ENCODE measurements at places on chromosomes 12 and 14.

- DNase-seq = no peak
These were observed 108.3 kb upstream of the PLEKHA5 start for GRCh38 chr12:19021240-19021639.

DNA sequence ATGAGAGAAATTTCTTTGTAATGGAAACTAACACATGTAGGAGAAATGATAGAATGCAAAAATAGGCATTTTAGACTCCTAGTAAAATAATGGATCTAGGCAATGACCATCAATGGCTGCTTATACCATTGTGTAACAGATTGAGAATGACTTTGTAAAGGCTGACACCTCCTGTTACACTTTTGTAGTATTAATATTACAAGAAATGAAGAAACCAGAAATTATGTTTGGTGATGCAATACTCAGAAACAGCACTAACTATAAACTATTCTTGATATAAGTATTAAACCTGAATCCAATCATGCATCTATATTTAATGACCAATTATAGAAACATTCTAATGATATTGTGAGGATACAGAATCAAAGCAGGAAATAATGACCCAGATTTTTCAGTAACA, 108.5 kb upstream of the CNTN1 start:
- no peak for DNase-seq

GRCh38 chr14:58912287-58912686, 274.5 kb downstream of the DACT1 start:
- DNase-seq = no peak

GRCh38 chr12:26701604-26702215, 131.3 kb downstream of the ITPR2 start:
- DNase-seq = no peak

GRCh38 chr12:16238661-16239060, 38.8 kb downstream of the SLC15A5 start:
- no peak for DNase-seq

DNA sequence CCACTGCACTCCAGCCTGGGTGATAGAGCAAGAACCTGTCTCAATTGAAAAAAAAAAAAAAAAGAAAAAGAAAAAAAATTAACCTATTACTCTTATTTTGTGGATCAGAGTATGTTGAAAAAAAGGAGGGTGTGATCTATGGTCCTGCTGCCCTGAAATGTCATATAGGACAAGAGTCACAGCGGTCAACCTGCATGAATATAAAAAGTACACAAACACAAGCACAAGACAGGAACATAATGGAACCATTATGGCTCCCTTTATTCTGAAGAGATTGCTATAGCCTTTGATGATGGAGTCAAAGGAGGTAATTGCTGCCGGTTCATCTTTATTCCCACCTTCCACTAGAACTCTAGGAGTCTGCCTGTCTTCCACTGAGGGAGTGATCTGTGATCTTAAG, 96.9 kb downstream of the NTN4 start:
- DNase-seq = no peak

GRCh38 chr12:70842136-70842535, 78.4 kb downstream of the PTPRR start:
- no peak for DNase-seq

DNA sequence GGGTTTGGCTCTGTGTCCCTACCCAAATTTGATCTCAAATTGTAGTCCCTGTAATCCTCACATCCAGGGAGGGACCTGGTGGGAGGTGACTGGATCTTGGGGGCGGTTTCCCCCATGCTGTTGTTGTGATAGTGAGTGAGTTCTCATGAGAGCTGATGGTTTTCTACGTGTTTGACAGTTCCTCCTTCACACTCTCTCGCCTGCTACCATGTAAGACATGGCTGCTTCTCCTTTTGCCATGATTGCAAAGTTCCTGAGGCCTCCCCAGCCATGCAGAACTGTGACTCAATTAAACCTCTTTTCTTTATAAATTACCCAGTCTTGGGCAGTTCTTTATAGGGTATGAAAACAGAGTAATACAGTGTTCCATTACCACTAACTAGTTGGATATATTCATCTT, 10.3 kb upstream of the LRRC23 start:
- no peak for DNase-seq

- DNase-seq = no peak
These were observed 13.6 kb downstream of the DLK1 start for GRCh38 chr14:100740196-100740825.

DNA sequence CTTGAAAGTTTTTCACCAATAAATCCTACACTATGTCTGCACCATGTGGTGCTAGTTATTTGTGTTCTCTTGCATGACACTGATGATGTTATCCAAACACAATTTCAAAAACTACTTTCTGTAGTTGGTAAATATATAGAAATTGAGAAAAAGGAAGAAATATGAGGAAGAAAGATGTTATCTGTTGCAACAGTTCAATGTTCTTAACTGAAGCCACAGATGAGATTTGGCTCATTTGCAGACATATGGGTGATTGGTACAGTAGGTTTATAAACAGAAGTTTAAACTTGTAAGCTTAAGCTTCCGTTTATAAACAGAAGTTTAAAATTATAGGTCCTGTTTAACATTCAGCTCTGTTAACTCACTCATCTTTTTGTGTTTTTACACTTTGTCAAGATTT, at the start of gene CLEC12A:
Gene CLEC12A (plus strand): TSS at position 229 of the 400 bp plus-strand sequence. CDS start 188 bp downstream, outside the sequence.
- no peak for DNase-seq

DNA sequence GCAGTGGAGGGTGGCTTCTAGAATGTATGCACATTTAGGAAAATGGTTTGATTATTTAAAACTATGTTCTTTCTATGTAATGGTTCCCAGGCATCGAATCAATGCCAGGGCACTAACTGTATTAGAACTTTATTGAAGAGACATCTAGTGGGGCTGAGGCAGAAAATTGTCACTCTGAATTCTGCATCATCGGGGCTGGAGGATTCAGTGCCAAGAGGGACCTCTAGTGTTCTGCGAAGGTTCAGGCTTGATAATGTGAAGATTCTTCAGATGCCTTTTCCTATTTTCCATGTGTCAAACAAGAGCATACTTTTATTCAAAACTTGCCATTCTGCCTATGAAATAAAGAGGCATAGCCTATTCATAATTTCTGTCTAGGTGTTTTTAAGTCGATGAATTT, 146.3 kb downstream of the CAND1 start:
- no peak for DNase-seq

GRCh38 chr12:113249546-113249945, 28.3 kb downstream of the TPCN1 start:
- DNase-seq = no peak

- no peak for DNase-seq
These were observed 90.7 kb downstream of the PLEKHA5 start for GRCh38 chr12:19220205-19220604.
